Gastroesophageal sphincter (tissue), 4 donors: ENCODE measurements at places on chromosomes 13 and 19. TPM values are rescaled to one million over a fixed set of nuclear protein-coding genes. Genes with fewer than 3 reads are reported as not detected.

The NLRP7 gene
- not detected for total RNA-seq

The RGCC gene
- 62.8 TPM for total RNA-seq

The APOC1 gene
- not detected for total RNA-seq

The IGFL2 gene
- total RNA-seq, result not detected

The POU4F1 gene
- total RNA-seq, result not detected

The ZNF534 gene
- 0.22 TPM for total RNA-seq

DNA sequence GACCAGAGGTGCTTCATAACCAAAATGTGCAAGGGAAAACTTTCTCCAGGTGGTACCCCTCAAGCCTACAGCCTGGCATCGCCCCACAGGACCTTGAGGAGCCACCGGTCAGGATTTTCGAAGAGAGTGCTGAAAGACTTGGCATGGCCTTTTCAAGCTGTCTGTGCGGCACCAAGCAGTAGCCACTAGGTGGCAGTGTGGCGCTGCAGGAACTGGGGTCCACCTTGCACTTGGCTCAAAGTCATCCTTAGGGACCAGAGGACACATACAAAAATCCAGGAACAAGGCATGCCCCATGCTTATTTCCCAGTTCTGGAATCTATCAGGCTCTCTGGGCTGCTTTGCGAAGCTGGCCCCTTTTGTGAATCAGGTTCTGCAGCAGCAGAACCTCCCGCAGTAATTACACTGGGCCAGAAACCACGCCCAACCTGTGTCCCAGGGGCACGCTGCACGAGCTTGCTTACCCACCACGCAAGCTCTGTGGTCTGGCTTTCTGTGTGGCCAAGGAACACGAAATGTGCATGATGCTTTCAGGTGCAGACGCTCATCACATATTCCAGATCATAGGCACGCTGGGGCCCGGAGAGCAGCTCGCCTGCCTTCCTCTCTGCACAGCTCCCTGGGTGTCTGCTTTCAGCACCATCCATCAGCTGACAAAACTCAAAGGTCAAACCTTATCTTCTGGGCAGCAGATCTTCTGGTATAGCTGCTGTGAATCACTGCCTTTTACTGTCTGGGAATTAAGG, 87.2 kb downstream of the SLC7A1 start:
- ATAC-seq, result peak; percentile 72

DNA sequence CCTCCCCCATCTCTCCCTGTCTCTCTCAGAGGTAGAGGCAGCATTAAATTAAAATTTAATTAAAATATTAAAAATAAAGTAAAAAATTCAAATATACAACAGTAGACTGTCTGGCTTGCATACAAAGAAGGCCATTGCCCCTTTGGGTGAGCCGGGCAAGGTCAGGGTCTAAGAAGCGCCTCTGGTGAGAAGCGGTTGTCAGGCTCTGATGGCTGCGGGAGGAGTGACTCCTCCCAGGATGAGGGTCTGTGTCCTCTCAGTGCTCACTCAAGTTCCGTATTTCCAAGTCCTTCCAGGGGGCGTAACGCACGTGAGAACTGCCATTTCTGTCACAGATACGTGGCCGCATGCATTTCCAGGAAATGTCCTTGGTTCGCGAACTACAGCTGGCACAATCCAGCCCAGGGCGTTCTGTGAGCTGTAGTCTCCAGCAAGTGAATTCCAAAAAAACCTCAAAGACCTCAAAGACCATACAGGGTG, 737 bp upstream of the ZNF181 start:
- ATAC-seq, result peak; percentile 14

- ATAC-seq, result peak; percentile 91
These were observed 5.8 kb downstream of the MLLT1 start for GRCh38 chr19:6273701-6274601.

GRCh38 chr13:79246578-79246949, 159.5 kb downstream of the RBM26 start:
- ATAC-seq, result no peak

DNA sequence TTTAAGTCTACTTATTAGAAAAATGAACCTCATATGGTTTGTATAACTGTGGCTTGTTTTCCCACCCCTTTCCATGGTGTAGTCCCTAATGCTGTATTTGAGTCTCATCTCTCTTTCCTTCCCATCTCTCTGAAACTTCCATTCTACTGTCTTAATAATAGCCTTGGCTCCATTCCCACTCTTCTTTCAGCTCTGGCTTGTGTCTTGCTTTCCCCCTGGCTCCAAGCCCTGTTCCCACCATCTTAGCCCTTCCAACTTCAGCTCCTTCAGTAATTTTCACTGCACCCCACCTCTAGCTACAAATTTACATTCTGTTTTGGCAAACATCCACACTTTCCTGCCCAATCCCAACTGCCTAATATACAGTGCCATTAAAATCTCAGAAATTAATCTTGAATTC, 137.5 kb downstream of the SLITRK6 start:
- ATAC-seq, result no peak

DNA sequence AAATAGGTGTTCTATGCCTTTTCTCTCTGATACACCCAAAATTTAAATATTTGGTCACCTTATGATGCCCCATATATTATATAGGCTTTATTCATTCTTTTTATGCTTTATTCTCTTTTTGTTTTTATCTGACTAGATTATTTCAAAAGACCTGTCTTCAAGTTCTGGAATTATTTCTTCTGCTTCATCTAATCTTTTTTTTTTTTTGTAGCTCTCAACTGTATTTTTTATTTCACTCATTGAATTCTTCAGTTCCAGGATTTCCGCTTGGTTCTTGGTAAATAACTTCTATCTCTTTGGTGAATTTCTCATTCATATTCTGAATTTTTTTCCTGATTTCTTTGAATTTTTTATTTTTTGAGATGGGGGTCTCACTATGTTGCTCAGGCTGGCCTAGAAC, 3.9 kb upstream of the CLEC4M start:
- no peak for ATAC-seq

DNA sequence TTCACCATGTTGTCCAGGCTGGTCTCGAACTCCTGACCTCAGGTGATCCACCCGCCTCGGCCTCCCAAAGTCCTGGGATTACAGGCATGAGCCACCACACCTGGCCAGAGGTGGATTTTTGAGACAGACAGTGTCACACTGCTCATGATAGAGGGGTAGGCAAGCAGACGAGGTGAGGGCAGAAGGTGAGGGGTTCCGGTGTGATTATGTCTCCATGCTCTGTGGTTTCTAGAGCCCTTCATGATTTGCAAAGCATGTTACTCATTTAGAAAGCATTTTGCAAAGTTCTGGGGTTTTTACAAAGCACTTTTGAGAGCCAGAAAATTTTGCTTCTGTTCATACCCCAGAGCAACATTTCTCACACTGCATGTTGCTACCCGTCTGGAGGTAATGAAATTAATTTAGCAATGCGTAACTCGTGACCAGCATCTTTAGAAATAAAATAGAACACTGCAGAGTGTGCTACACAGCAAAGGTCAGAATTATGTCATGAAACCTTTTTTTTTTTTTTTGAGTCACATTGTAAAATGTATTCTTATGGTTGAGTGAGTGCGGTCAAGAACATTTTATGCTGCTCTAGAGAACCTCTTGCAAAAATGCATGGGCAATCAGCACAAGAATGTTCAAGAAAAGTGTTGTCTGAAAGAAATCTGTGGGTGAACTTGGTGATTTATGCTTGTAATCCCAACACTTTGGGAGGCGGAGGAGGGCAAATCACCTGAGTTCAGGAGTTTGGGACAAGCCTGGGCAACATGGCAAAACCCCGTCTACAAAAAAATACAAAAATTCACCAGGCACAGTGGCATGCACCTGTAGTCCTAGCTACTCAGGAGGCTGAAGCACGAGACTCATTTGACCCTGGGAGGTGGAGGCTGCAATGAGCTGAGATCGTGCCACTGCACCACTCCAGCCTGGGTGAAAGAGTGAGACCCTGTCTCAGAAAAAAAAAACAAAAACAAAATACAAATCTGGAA, 58.0 kb downstream of the MAP4K1 start:
- no peak for ATAC-seq
